Stomach (tissue), 19 donors: ENCODE measurements at places on chromosomes 3 and 15. TPM values are rescaled to one million over a fixed set of nuclear protein-coding genes. Genes with fewer than 3 reads are reported as not detected.

DNA sequence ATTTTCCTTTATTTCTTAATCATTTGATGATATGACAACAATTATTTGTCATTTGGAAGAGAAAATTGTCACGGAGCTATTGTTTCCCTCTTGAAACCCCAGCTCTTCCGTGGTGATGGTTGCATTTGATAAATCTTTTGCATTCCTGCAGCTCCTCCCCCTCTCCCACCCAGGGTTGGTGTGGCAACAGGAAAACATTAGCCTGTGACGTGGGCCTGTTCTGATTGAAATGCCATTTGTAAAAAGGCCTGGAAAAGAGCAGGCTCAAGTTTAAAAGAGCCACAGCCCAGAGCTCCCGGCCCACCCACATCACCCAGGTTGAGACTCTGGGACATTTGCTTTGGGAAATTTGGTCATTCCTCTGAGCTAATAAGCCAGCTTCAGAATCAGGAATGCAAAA, 282.5 kb downstream of the RPLP1 start:
- H3K27ac ChIP-seq, result no peak overlapping the region
- no peak for DNase-seq
- no peak overlapping the region for H3K4me3 ChIP-seq
- no peaks in the 10 kb centered on the region for H3K4me1 ChIP-seq
- no peaks in the 10 kb centered on the region for H3K36me3 ChIP-seq

DNA sequence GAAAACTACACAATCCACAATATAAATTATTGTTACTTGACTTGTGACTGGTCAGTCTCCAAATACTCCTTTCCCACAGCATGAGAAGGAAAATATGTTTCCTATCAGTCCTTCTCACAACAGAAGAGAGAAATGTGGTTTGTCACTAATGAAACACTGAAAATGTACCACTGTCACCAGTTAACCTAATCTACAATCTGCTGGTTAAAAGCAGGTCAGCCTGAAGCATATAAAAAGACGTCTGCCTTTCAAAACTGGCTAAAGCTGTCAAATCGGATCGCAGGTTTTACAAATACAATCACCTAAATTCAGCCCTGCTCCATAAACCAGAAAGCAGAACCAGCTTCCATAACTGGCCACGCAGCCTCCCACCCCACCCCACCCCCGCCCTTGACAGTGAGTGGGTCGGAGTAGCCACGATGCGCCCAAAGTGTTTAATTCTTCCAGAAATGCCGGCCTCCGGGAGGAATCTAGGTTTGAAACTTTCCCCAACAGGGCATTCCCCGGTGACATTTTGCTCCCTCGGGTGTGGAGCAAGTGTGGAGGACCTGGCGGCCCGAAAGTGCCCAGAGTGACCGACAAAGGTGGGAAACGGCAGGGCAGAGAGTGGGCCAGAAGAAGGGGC, 682 bp downstream of the ETFA start:
- H3K27me3 ChIP-seq, result no peaks in the 10 kb centered on the region
- H3K36me3 ChIP-seq, result no peaks in the 10 kb centered on the region
- peaks cover 15% of the 10 kb centered on the region for H3K4me1 ChIP-seq
- H3K4me3 ChIP-seq, result peak overlapping the region; percentile 67
- no peak for DNase-seq
- H3K27ac ChIP-seq, result peak overlapping the region; percentile 85

- DNase-seq, result no peak
- no peak overlapping the region for H3K27ac ChIP-seq
- no peaks in the 10 kb centered on the region for H3K36me3 ChIP-seq
- peaks cover 16% of the 10 kb centered on the region for H3K4me1 ChIP-seq
- no peak overlapping the region for H3K4me3 ChIP-seq
These were observed 107.1 kb upstream of the TPM1 start for GRCh38 chr15:62935300-62936081.

CHAC1 gene
- polyA plus RNA-seq, result 5.7 TPM

CYP1A1 gene
- not detected for polyA plus RNA-seq

DNA sequence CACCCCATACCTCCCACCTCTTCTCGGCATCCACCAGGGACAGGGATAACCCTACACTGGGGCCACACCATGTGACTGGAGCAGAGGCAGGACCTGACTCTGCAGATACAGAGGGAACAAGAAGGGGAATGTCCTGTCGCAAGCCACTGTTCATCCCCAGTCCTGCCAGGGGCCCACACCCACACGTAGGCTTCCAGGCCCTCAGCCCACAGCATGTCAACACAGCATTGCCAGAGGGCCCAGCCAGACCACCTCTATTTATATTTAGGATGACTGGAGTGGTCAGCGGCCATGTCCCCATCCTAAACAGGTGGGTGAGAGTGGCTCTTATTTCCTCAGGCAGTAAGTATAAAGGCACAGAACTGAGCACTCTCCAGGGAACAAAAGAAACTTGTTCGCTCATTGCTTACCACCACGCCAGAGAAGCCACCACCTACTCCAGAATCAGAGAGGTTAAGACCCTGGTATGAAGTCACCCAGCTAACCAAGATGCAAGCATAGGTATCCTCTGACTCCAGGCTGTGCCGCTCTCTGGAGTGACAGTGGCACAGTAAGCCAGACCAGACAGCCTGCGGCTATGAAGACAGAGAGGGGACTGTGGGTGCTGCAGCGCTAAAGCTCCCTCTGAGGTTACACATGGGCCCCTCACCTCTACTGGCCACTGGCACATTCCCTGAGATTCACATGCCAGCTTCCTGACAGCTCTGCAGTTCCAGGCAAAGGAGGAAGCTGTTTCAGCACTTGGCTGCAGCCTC, 67.9 kb downstream of the LRIG1 start:
- H3K27ac ChIP-seq, result peak overlapping the region; percentile 31
- H3K36me3 ChIP-seq, result no peaks in the 10 kb centered on the region
- H3K4me1 ChIP-seq, result peaks cover 21% of the 10 kb centered on the region
- no peak for DNase-seq
- no peak overlapping the region for H3K4me3 ChIP-seq

ERC2 gene
- polyA plus RNA-seq, result 0.43 TPM

GRCh38 chr15:99472416-99473145, 93.2 kb upstream of the MEF2A start:
- no peak overlapping the region for H3K27ac ChIP-seq
- H3K4me1 ChIP-seq, result peaks cover 55% of the 10 kb centered on the region
- no peaks in the 10 kb centered on the region for H3K36me3 ChIP-seq
- no peaks in the 10 kb centered on the region for H3K27me3 ChIP-seq
- DNase-seq, result no peak
- no peak overlapping the region for H3K4me3 ChIP-seq

C3orf20 gene
- not detected for polyA plus RNA-seq

PIGZ gene
- polyA plus RNA-seq, result 5.6 TPM
